ENCODE measurements at places on chromosomes 5 and 9. TPM values are rescaled to one million over a fixed set of nuclear protein-coding genes. Genes with fewer than 3 reads are reported as not detected.

GRCh38 chr9:27198190-27198589 is 89.2 kb downstream of the TEK start:
- DNase-seq, result no peak

DNA sequence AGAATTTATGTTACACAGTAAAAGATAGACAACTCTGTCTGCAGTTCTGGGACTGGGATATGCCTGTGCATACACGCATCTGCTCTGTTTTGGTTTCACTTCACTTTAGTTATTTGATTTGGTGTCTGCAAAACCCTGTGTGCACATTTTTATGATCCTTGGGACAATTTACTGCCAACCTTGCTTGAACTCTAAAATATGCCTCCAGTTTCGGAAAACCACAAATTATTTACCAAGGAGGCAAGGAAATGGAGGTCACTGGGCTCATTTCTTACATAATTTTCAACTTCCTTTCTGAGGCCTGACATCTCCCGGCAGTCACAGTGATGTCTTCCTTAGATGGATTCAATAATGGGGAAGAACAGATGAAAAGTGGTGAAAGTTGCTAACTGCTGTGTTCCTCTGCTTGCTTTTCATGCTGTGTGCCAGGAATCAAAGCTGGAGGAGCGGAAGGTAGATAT is 61.2 kb upstream of the TAF11L2 start:
- DNase-seq, result no peak

ARID3C gene
- total RNA-seq, result not detected

GRCh38 chr5:96651047-96651446 is 11.1 kb upstream of the CAST start:
- no peak for DNase-seq

C9 gene
- total RNA-seq, result not detected

GRCh38 chr5:94689908-94690307 is 71.4 kb downstream of the SLF1 start:
- DNase-seq, result no peak

DNA sequence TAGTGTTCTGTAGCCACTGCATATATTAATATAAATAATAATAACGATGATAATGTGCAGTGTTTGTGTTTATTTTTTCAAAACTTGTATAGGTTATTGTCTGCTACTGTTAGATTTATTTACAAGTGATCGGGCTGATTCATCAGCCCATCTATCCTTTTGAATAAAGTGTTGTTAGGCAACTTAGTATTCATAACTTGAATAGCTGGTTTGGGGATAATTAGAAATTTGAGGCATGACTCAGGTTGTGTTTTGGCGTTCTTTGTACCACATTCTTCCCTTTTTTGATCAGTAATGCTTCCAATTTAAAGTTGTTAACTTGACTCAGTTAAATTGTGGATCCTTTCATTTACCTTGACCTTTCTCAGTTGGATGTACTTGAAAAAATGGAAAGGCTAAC is 69.7 kb downstream of the FOCAD start:
- DNase-seq, result no peak

ZER1 gene
- total RNA-seq, result 28.9 TPM

GRCh38 chr9:81631218-81631745 is 58.1 kb downstream of the TLE1 start:
- no peak for DNase-seq

FOXD1 gene
- total RNA-seq, result 15.8 TPM

DNA sequence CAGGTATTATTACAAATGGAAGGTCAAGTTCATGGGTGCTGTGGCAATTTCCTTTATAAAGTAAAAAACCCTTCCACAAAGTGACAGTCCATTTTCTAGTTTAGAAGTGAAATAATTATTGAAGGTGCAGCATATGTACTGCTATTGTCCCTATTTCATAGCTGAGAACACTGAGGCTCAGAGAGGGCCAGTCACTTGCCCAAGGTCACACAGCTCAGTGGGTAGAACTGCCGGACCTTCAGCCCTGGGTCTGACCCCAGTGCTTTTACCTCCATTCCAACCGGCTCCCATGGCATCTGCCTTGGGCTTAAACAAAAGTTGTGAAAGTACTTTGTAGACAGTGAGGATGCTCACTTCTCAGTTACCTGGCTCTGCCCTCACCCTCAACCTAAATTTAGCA is 150.6 kb upstream of the SMIM23 start:
- no peak for DNase-seq

- no peak for DNase-seq
Observed at GRCh38 chr5:119329666-119330065, 26.2 kb upstream of the TNFAIP8 start.

DNA sequence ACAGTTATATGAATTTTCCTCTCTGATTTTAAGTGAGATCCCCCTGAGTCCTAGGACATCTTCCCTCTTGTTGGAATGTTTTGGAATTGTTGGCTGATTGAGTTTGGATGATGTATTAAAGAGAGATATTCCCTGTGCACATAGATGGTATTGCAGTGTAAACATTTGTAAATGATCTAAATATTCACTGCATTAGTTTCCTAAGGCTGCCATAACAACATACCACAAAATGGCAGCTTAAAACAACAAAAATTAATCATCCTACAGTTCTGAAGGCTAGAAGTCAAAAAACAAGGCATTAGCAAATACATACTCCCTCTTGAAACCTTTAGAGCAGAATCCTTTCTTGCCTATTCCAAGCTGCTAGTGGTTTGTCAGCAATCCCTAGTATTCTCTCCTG is 38.0 kb upstream of the MROH2B start:
- DNase-seq, result no peak

- DNase-seq, result no peak
Observed at GRCh38 chr9:76725885-76726284, 38.4 kb upstream of the PCA3 start.

GRCh38 chr5:176796411-176796810 is 13.9 kb upstream of the UNC5A start:
- DNase-seq, result no peak
